A549 (cell line): ENCODE measurements at places on chromosomes 12 and 14.

- DNase-seq: peak; percentile 25
Observed at GRCh38 chr12:78210894-78211302, 380.2 kb downstream of the NAV3 start.

- peak; percentile 35 for DNase-seq
Observed at GRCh38 chr14:37230551-37231194, 32.9 kb downstream of the MIPOL1 start.

DNA sequence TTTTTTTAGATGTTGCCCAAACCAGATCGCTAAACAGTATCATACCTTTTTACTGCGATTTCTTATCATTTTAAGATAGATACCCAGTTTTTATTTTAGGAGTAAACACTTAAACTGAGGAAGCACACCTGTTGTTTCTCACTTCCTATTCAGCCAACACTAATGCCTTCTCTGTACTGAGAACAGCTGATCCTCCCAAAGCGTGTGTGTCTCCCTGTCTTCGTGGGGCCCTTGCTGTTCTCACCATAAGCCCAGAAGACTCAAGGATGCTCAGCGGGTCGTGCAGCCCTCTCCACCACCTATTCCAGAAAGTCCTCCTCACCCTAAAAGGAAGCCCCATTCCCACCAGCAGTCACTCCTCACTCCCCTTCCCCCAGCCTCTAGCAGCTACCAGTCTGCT, 14.8 kb downstream of the PPP2R5C start:
- DNase-seq: no peak

DNA sequence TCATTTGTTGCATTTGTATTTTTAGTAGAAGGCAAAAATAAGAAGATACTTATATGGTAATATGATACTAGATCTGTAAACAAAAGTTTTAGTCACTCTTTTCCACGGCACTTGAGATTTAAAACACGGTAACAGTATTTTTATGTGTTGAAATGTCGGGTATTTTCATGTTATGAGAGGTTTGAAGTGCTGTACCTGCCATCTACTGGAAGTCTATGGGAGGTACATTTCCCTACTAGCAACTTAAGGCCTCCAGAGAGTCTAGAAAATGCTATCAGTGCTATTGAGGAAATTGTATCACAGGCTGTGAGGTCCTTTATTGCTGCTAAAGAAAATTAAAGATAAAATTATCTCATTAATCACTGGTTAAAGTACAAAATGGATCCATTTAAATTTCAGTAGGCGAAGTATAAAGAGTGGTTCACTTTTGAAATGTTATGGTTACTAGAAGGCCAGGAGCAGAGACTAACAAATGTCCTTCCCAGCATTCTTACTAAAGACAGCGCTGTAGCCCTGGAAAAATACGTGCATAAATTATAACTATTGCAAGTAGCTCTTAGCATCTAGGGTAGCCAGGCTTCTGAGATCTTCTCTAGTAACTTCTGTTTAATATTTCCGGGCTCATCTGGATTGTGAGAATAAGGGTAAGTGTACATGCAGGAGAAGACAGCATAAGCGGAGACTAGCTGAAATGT, 77.6 kb upstream of the PRKD1 start:
- DNase-seq: peak; percentile 18

DNA sequence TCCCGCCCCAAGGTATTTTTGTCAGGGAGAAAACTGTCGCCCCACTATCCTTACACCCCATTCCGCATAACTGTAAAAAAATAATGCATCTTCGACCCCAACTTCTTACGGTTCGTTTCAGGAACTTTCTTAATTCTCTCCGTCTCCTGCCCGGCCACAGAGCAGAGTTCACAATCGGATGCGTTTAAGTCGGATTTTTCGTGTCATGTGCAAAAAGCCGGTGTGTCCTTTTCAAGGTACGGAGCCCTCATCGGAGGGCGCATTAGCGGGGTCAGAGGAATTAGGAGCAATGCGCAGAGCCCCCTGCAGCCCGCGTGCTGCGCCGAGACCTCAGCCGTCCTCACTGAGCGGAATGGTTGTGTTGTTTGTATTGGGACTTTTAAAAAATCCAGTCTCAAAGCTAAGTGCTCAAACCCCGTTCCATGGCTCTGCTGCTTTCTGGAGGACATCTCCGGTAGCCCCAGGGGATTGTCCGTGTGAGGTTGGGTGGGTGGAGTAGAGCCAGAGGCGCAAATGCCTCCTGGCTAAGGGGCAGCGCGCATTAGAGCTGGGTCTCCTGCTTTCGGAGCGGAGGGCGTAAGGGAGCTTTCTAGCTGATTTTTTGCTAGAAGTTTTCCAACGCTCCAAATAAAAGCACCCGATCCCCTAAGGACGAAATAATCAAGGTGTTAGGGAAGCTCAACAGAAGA, 3.9 kb upstream of the GSC start:
- DNase-seq: no peak

- peak; percentile 74 for DNase-seq
Observed at GRCh38 chr12:9750276-9751203, 10.2 kb downstream of the CD69 start.

DNA sequence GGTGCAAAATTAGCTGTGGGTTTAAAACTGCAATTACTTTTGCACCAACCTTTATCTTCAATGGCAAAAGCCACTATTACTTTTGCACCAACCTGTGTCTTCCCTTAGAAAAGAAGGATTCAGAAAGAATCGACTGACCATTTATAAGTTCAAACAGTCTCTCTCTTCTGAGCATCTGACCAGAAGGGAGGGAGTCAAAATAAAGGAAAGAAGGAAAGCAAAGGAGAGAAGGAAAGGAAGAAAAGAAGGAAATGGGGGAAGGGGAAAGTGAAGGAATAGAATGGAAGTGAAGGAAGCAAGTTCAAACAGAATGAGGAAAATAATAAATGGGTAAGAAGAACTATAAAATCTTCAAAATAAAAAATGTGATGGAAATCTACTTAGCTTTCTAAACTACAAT, 57.8 kb downstream of the KDM5A start:
- no peak for DNase-seq

DNA sequence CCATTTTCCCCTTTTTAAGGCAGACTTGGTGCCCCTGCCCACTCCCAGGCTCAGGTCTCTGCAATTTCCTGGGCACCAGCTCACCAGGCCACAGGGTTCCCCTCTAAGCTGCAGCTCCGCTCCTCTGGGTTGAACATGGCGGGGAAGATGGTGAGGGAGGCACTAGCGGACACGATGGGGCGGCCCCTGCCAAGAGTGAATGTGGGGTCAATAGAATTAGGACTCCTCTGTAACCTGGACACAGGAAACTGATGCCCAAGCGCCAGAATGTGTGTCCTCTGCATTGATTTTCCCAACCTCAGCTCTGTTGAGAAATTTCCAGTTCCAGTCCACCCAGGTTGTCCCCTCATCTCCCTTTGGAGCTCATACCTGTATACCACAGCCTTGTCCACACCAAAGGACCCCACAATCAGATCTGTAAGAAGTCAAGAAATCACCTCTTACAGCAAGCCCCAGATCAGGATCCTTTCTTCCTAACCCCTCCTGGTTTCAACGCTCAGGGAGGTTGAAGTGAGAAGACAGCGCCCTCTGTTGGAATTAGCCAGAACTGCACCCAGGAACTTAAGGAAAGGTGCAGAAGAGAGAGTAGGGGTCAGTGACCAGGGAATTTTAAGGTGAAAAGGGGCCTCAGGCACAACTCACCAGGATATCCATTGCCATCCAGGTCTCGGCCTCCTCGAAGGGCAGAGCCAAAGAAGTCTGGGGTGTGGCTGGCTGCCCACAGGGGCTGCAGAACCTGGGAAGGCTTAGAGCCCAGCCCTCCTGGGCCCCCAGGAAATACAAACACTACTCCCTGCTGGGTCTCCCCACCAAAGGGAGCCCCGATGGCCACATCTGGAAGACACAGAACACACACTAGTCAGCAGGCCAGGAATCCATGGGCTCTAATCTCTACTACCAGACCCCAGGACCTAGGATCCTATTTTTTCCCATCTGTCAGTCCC, 14.7 kb downstream of the ITGA5 start:
- DNase-seq: no peak

DNA sequence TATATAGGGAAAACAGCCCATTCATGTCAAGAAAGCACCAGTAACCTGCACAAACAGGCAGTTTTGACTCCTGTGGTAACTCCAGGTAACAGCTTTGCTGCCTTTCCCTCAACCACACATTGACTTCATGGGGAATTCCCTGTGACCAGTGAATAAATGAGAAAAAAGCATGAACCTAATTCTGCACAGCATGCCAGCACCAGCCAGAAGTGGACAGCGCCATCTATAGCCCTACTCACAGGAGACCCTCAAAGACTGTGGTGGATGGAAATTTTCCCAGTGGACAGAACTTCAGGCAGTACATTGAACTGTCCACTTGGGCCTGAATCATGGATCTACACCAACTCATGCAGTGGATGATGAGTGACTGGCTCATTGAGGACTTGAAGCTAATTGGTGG, 152.1 kb downstream of the SLC8A3 start:
- DNase-seq: peak; percentile 24

DNA sequence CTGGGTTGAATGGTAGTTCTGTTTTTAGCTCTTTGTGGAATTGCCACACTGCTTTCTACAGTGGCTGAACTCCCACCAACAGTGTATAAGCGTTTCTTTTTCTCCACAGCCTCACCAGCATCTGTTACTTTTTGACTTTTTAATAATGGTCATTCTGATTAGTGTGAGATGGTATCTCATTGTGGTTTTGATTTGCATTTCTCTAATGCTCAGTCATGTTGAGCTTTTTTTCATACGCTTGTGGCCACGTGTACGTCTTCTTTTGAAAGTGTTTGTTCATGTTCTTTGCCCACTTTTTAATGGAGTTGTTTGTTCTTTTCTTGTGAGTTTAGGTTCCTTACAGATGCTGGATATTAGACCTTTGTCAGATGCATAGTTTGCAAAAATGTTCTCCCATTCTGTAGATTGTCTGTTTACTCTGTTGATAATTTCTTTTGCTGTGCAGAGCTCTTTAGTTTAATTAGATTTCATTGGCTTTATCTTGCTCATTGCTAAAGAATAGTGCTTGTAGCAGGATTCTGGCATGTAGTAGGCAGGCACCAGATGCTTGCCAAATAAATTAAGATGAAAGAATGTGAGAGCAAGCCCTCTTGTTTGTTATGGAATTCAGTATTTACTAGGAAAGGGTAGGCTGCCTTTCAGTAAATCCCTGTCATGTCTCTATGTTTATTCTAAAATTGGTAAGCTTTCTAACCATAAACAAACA, 86.8 kb downstream of the PDE3A start:
- DNase-seq: no peak

GRCh38 chr14:94524093-94524492, 14.8 kb upstream of the SERPINA12 start:
- no peak for DNase-seq

DNA sequence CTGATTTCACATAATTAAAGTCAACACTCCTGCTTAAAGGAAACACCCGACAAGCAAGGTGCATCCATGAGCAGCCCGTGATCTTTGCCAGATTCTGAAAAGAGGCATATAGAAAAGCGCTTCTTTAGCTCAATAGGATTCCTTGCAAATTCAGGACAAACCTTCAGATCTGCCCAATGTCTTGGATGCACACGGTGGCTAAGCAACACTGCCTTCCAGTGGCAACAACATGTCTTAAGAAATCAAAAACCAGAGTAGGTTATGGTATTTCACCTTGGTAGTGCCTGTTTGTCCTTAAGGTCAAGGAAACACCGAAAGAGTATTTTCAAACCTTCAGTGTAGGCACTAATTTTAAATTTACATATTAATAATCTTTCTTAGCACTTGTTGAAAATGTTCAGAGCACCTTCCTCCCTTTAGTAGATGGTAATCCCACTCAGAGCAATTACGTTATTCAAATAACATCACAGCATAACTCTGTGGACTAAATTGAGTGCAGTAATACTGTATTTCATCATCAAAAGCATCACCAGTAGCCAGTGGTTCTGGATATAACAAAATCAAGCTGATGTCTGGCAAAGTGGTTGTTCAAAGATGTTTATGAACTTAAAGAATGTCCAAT, 58.0 kb upstream of the CDKN3 start:
- peak; percentile 18 for DNase-seq

DNA sequence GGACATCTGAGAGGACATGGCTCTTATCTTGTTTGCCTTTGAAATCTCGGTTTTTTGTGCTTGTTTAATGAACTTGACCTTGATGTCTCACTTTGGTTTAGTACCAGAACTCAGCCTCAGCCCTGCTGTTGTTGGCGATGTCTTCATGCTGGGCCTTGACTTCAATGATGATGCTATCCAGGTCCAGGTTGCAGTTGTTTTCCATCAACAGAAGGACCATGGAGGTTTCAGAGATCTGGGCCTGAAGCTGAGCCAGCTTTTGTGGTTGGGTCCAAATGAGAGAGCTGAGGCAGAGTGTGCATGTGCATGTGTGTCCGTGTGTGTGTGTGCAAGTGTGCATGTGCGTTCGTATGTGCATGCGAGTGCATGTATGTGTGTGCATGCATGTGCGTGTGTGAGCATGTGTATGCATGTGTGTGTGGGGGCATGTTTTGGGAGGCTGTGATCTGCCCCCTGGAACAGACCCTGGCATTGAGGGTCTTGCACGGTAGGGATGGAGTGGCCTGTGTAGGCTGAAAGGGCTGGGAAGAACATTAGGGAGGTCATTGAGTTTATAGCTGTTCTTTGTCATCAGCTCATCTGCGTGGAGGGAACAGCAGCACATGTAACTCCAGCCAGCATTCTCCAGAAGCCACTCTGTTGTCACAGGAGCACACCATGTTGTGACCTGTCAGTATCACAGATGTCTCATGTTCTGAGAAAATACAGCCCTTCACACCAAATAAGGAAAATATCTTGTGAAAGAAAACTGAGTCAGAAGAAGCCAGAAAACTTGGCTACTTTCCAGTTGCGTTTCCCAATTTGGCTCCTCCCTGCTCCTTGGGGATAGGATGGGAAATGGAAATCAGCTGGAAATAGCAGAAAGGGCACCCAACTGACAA, 10.0 kb upstream of the KRT82 start:
- no peak for DNase-seq

GRCh38 chr12:56634242-56634836, 4.2 kb upstream of the BAZ2A start:
- DNase-seq: peak; percentile 59

DNA sequence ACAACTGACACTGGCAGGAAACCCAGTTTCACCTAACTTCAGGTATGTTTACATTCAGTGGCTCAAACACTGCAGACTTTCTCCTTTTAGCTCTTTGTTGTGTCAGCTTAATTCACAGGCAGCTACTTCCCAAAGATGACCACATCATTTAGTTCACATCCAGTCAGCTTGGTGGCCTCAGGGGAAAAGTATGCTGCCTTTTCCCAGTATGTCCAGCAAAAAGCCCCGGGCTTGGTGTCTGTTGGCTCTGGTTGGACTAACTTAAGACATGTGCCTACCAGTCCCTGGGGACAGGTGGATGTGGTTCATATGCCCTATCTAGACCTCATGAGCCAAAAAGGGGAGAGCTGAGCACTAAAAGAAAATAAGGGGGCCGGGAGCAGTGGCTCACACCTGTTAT, 56.4 kb downstream of the GOLGA5 start:
- DNase-seq: no peak
